T follicular helper cell (primary cell): ENCODE measurements at places on chromosomes 5 and 9.

GRCh38 chr9:97809666-97810344, 43.2 kb upstream of the FOXE1 start:
- no peak for DNase-seq

- peak; percentile 37 for DNase-seq
Observed at GRCh38 chr5:1594357-1595106, 70.8 kb upstream of the LPCAT1 start.

- DNase-seq, result no peak
Observed at GRCh38 chr5:68368311-68369022, 152.9 kb downstream of the PIK3R1 start.

- DNase-seq, result no peak
Observed at GRCh38 chr5:167616043-167616890, 675.2 kb upstream of the WWC1 start.

DNA sequence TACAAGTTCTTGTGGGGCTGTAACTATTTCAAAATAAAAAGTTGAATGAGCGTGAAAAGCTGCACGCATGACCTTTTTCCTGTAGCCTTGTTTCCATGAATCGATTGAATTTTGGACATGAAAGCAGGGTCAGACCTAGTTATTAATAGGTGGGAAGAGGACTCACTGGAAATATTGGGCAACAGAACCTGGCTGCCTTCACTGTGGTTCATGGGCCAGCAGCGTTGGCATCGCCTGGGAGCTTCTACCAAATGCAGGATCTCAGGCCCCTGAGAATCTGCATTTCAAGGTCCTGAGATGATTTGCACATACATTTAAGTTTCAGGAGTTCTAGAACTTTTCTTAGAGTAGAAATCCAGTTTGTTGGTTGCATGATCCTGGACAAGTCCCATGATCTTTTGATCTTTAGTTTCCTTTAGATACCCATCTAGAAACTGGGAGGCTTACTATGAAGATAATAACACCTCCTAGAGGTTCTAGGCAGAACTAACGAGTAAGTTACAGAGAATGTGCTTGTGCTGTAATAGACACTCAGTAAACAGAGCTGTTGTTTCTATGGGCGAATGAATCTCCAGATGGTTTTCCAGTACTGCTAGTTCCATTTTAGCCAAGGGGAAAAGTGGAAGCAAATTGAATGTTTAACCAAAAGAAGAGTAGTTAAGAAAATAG, 12.4 kb downstream of the ANKRD33B start:
- no peak for DNase-seq

- no peak for DNase-seq
Observed at GRCh38 chr5:136985785-136986475, 513.2 kb downstream of the SPOCK1 start.

DNA sequence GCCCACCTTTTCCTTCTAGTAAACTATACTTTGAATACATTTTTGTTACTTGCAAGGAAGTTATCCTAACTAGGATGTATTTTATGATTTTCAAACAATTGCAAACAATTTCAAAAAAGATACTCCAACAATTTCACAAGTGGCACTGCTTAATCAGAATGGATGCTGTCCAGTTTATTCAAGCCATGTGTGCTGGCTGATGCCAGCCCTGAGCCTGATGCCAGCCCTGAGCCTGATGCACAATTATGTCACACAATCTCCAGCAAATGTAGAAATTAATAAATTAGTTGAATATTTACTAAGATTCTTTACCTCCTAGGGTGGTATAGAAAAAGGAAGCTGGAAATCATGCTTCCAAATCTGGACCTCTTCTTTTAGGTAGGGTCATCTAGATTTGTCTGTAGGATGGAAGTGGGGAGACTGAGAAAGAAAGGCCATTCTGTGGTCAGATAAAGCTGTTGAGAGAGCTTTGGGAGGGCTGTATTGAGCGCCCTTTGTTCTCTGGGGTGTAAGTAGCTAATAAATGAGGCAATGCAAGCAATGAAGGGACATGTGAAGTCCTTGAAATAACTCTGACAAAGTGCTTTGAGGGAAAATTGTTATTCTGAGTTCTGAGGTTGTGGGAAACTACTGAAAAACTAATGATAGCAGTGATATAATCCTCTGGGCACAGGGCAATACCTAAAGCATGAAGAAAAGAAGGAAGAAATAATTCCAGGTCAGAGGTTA, 5.8 kb upstream of the C6 start:
- no peak for DNase-seq

GRCh38 chr5:137146402-137146890, 352.7 kb downstream of the SPOCK1 start:
- DNase-seq, result no peak

DNA sequence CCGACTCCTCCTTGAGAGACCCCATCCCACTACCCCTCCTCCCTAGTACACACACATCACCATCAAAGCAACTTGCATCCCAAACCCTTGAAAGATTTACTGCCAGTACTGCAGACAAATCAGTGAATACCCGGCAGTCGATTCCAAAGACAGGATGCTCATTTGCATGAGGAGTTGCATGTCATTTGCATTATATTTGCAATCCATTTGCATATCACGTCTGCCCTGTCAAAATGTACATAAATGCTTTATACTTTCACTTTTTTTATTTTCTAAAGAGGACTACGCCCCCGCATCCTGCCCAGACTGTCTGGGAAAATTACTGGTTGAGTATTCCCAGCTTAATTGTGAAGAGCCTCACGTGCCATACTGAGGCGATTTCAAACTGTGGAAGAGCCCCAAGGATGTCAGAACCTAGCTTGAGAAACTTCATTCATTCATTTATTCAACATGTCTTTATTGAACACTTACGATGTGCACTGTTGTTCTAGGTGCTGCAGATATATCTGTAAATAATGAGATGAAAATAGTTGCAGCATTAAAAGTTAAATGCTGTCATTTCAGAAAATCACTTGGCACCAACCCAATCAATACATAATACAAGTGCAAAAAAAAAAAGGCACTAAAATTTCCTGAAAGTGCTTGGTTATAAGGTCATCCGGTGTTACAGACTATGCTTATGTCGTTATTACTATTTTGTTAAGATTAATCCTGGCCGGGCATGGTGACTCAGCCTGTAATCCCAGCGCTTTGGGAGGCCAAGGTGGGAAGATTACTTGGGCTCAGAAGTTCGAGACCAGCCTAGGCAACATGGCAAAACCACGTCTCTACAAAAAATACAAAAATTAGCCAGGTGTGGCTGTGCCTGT, 17.2 kb upstream of the SIL1 start:
- DNase-seq, result no peak

GRCh38 chr9:99824378-99825171, 2.9 kb downstream of the NR4A3 start:
- peak; percentile 53 for DNase-seq

- DNase-seq, result no peak
Observed at GRCh38 chr5:35785601-35786085, 71.0 kb upstream of the IL7R start.

GRCh38 chr9:93266521-93267001, 82.6 kb downstream of the WNK2 start:
- no peak for DNase-seq

GRCh38 chr5:1244976-1245375, 19.8 kb downstream of the SLC6A18 start:
- no peak for DNase-seq

- DNase-seq, result no peak
Observed at GRCh38 chr9:76562511-76562911, 103.5 kb downstream of the GCNT1 start.

GRCh38 chr9:119802621-119803020, 433.4 kb upstream of the BRINP1 start:
- DNase-seq, result no peak

DNA sequence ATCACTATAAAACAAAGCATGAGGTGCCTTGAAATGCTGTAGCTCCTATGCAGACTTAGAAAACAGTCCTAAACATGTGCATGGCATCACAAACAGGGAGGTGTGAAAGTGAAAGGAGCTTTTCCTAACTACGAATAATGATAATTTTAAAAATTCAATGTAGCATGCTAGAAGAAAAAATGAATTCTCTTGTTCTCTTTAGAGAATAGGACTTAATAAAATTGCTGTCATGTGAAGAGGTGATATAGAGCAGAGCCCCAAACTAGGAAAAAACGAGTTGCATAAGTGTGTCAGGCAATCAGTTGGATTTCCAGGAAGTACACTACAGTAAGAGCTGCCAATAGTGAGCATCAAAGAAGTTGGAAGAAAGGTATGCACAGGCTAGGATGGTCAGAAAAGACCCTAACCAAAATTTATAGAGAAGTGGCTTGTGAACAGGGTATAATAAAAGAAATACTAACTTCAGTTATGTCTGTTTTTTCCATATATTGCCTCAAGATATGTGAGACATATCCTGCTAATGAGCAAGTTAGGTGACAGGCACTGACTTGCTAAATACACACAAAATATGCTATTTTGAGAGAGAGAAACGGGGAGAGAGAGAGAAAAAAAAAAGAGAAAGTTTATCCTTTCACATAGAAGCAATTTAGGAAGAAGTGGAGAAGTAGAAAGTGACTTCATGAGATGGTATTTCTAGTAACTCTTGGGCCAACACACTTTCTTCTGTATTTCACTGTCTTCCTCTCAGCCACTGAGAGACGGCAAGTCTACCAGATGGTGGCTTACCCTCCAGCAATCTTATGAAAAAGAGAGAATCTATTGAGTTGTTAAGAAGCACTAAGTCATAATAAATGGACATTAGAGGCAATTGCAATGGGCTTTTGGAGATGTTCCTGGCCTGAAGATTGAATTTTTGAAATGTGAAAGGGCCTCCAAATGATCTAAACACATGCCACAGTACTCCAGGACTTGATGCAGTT, 18.0 kb downstream of the ITGA2 start:
- DNase-seq, result no peak

- DNase-seq, result no peak
Observed at GRCh38 chr5:143760131-143760505, 51.8 kb upstream of the HMHB1 start.

DNA sequence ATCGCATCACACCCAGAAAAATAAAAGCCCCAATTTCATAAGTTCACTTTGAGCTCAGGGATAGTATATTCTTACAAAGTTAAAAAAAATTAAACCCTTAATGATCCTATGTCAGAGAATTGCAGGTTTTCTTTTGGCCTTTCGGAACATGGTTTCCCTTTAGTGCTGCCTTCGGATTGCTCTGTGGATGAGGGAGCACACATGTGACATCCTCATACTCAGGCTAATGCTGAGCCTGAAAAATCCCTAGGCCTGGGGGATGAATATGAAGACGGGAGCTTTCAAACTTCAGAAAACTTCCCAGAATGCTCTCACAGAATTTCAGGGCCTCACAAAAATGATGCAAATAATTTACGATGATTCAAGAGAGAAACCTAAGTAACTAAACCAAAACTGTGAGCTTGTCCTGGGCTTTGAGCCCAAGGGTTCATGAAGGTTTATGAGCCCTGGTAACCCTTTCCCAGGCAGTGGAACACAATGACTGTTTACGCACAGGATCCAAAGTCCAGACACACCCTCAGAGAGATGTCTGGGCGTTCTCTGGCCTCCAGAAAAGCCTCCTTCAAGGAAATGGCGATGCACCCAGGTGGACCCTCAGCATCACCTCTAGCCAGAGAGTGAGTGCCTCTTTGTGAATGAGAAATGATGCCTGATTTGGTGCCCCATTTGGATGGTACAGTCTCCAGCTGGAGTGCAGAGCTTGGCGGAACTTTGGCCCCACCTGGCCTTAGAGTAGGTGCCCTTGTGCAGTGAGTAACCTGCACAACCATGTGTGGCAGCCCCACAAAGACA, 145.4 kb downstream of the ENTREP1 start:
- no peak for DNase-seq

- peak; percentile 10 for DNase-seq
Observed at GRCh38 chr5:142472306-142472951, 147.6 kb upstream of the SPRY4 start.

DNA sequence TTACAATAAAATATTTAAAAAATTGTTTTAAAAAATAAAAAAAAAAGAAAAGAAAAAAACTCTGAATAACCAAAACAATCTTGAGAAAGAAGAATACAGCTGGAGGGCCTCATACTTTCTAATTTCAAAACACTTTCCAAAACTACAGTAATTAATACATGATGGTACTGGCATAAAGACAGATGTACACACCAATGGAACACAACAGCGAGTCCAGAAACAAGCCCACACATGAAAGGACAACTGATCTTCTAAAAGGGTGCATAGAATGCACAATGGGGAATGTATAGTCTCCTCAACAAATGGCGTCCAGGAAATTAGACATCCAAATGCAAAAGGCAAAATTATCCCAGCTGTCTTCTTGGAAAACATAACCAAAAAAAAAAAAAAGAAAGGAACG, 99.6 kb downstream of the LURAP1L start:
- DNase-seq, result no peak

- DNase-seq, result no peak
Observed at GRCh38 chr9:20611691-20612287, 10.5 kb downstream of the MLLT3 start.

DNA sequence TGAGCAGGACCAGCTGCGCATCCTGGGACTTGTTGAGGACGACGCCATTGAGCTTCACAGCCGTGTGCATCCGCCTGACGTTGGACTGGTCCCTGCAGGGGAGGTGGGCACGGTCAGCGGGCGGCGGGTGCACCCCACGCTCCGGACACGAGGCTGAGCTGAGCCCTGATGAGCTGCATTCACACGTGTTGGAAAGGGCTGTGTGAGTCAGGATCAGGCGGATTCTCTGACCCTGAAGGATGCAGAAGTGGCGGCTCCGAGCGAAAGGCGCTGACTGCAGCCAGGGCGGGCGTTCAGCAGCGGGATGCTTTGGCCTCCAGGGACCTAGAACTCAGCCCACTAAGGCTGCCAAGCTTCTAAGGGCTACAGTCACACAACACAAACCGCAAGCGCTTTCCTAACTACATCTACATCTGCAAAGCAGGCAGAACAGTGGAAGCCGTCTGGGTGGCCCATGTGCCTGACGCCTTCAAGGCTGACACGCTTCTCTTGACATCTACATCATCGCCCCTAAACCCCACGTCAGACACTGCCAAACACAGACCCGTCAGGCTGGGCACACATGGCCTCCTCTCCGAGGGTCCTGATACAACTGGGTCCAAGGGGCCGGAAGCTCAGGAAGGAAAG, 44.9 kb downstream of the NKD2 start:
- DNase-seq, result no peak

DNA sequence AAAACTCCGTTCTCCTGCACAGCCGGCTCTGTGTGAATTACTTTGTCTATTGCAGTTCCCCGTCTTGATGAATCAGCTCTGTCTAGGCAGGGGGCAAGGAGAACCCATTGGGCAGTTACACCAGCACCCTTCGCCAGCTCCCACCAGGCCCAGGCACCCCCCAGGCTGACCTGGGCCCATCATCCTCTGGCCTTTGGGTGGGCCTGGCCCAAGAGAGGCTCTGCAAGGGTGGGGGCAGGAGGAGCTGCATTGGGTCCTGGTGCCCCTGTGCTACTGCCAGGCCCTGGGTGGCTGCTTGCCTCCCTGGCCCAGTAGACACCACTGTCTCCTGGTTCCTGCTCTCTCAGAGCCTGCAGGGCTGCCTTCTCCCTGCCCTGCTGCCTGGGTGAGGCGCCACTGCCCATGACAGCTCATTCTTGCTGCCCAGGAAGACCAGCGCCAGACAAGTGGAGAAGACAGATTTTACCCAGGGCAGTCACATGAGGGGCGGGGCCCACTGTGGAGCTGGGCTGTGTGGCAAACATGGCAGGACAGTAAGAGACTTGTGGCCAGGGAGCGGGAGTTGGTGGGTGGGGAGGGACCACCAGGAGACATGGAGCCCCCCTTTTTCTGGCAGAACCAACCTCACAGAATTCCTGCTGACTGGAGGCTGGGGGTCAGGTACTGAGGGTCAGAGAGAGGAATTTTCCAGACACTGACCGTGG, 67.2 kb downstream of the MRPL36 start:
- no peak for DNase-seq

- DNase-seq, result no peak
Observed at GRCh38 chr9:110590816-110591215, 11.3 kb upstream of the SVEP1 start.

GRCh38 chr5:73433272-73433981, 15.2 kb downstream of the FOXD1 start:
- no peak for DNase-seq
